CD8-positive, alpha-beta memory T cell (primary cell): ENCODE measurements at places on chromosomes 1 and 21.

GRCh38 chr21:25569084-25569483 lies 38.2 kb downstream of the MRPL39 start:
- DNase-seq = no peak

- DNase-seq = no peak
These were observed 114.5 kb upstream of the TMPRSS15 start for GRCh38 chr21:18518054-18518481.

DNA sequence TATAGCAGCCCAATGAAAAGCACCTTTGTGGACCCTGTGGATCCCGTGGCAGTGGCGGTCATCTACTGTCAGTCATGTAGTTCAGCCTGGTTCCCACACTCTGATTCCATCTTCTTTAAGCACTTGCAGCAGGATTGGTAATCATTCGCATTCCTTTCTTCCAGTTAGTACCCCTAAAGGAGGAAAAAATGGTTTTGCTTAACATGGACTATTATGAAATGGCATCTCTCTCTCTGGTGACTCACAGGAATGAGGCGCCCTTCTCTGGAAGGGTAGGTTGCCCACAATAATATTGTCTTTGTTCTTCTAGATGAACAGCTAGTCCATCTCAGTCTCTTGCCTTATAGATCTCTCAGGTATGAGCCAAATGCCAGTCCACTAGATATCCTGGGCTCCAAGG lies 127.9 kb upstream of the MROH9 start:
- DNase-seq = no peak

- DNase-seq = no peak
These were observed 127.8 kb upstream of the IGSF21 start for GRCh38 chr1:17979815-17980214.

GRCh38 chr1:165842671-165843129 lies 15.3 kb downstream of the UCK2 start:
- DNase-seq = peak; percentile 30
